ENCODE measurements at places on chromosomes 6 and 20.

DNA sequence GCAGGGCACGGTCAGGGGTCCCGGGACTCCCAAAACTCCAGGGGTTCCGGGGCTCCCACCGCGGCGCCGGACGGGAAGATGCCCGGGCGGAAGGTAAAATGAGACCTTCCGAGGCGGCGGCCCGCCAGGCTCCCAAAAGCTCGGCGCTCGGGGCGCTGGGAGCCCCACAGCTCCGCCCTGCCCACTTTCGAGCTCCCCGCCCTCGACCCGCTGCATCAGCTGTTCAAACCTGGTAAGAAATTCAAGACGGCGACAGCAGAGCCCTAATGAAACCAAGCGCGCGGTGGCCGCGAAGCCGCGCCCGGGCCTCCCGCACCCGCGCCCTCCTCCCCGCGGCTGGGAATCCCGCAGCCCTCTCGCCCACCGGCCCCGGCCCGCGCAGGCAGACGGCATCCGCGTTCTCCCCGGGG lies 369 bp downstream of the SLC4A11 start:
- DNase-seq, result peak; percentile 67

DNA sequence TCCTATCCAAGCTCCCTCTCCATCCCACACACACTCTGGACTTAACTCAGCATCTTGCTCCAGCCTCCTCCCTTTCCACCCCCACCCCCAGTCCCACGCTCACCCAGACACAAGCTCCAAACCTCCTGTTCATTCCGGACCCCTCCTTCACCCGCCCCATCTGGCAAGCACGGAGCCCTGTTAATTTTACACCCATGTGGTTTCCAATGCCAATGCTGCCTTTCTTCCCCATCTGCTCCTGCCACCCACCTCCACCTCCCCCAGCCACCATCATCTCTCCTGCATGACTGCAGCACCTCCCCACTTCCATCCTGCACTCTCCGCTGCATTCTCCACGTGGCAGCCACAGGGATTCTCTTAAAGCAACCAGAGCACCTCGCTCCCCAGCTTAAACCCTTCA lies 9.9 kb upstream of the CDK5RAP1 start:
- no peak for DNase-seq

- DNase-seq, result no peak
Observed at GRCh38 chr6:75065523-75065922, 140.3 kb downstream of the COL12A1 start.

GRCh38 chr6:169575365-169575764 lies 126.5 kb downstream of the WDR27 start:
- DNase-seq, result no peak

- no peak for DNase-seq
Observed at GRCh38 chr6:43964659-43965570, 162.3 kb downstream of the MRPL14 start.

- DNase-seq, result no peak
Observed at GRCh38 chr6:118316796-118317384, 231.2 kb upstream of the PLN start.

Data from GM12892 (cell line).